ENCODE measurements at places on chromosomes 7 and 10. TPM values are rescaled to one million over a fixed set of nuclear protein-coding genes. Genes with fewer than 3 reads are reported as not detected.

Gene LRMDA
- total RNA-seq = 3.1 TPM

Gene EBF3
- 0.19 TPM for total RNA-seq

Gene STEAP4
- 0.07 TPM for total RNA-seq

Gene GRID2IP
- total RNA-seq = not detected

Gene SUGCT
- 1.1 TPM for total RNA-seq

All from A549 treated with Mapracorat at 1 μM for 4 hours (cell line).